Natural killer cell (primary cell): ENCODE measurements at places on chromosomes 11 and 22. TPM values are rescaled to one million over a fixed set of nuclear protein-coding genes. Genes with fewer than 3 reads are reported as not detected.

DNA sequence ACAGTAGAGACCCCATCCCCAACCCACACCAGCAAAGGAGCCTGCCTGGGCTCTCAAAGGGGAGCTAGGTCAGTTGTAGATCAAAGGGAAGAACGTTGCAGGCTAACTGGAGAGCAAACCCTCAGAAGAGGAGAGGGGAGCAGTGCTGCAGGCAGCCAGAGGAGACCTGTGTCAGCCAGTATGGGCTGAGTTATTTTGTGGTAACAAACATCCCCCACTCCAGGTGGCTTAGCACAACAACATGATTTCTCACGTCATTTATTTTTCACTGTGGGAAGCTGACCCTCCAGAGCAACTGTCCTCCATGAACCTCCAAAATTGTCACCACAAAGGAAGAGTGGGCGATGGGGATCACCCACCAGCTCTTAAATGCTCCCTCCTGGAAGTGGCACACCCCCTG, 19.8 kb upstream of the SHANK2 start:
- DNase-seq = no peak
- no peaks in the 10 kb centered on the region for H3K36me3 ChIP-seq
- H3K27me3 ChIP-seq = no peaks in the 10 kb centered on the region
- no peak overlapping the region for H3K4me3 ChIP-seq
- H3K4me1 ChIP-seq = no peaks in the 10 kb centered on the region

DNA sequence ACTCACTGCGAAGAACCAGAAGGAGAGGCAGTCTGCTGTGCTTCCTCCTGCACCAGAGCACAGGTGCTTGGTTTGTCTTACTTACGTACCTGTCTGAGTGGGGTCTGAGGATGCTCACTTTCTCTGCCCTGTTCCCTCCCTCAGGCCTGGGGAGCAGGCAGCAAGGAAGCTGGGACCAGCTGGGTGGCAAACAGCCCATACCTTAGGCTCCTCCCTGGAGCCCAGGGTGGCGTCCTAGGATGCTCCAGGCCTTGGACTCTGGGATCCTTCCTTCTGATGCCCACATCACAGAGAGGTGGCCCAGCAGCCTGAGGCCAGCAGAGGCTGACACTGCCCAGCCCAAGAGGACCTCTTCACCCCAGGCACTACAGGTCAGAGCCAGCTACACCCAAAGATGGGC, 593.2 kb downstream of the BRD1 start:
- no peaks in the 10 kb centered on the region for H3K4me1 ChIP-seq
- no peaks in the 10 kb centered on the region for H3K27me3 ChIP-seq
- H3K27ac ChIP-seq = no peak overlapping the region

DNA sequence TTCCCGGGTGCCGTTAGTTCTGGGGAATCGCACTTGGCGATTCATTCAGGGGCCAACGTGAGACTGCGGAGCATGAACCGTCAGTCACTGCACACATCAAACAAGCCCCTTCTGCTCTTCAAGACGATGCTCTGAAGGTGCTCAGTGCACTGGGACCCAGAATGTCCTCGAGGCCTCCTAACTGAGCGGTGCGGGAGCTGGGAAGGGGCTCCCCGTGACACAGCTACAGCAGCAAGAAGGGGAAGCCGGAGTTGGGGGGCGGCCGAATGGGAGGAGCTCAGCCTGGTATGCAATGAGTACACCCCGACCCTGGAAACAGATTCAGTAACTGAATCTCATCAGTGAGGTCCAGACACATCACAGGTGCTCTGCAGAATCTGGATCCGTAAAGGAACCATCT, 150.8 kb downstream of the SHANK2 start:
- H3K27me3 ChIP-seq = no peaks in the 10 kb centered on the region
- no peak overlapping the region for H3K4me3 ChIP-seq
- H3K36me3 ChIP-seq = no peaks in the 10 kb centered on the region
- H3K27ac ChIP-seq = no peak overlapping the region
- DNase-seq = no peak
- no peaks in the 10 kb centered on the region for H3K4me1 ChIP-seq

DNA sequence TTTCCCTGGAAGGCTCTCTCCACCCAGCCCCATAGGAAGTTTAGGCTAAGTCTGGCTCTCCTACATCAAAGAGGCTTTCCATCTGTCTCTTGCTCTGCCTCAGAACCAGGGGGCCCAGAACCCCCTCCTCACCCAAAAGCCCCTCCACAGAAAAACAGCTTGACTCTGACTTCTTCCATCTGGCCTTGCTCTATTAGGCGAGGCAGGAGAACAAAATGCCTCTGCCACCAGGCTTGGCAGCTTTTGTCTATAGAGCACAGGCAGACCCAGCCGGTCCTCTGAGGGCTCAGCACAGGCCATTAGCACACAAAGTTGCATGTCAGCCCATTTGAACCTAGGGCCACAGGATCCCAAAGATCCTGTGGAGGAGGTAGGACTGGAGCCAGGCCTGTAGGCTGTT, 75.7 kb upstream of the SUSD2 start:
- H3K27ac ChIP-seq = no peak overlapping the region
- no peak for DNase-seq
- H3K4me3 ChIP-seq = no peak overlapping the region
- no peaks in the 10 kb centered on the region for H3K4me1 ChIP-seq
- H3K36me3 ChIP-seq = peaks cover 27% of the 10 kb centered on the region

DNA sequence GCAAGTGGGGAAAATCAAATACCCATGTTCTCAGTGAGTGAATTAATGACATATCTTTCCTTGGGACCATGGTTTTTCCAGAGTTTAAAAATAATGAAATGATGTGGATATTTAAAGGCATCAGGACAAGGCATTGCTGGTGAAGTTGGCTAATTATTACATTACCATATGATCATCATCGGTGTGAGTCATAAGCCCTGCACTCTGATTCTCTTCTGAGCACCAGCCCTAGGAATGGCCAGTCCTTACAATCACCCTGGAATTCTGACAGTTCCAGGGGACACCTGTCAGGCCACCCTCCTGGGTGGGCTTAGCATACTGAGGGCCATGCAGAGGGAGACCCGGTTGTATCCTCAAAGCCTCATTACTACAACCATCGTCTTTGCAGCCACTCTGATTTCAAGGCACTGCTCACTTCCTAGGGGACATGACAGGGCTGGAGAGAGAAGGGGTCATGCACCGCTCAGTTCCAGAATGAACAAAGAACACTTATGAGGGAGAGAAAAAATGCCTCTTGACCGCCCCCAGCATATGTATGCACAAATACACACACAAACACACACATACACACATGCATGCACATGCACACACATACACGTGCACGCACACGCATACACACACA, 365.0 kb downstream of the MIAT start:
- H3K36me3 ChIP-seq = no peaks in the 10 kb centered on the region
- no peak for DNase-seq
- H3K4me3 ChIP-seq = no peak overlapping the region
- no peaks in the 10 kb centered on the region for H3K4me1 ChIP-seq
- no peak overlapping the region for H3K27ac ChIP-seq

KCNJ11 gene
- not detected for total RNA-seq
